ENCODE measurements at places on chromosomes 7 and 10.

GRCh38 chr7:32519763-32520162, 24.5 kb downstream of the AVL9 start:
- DNase-seq: no peak

DNA sequence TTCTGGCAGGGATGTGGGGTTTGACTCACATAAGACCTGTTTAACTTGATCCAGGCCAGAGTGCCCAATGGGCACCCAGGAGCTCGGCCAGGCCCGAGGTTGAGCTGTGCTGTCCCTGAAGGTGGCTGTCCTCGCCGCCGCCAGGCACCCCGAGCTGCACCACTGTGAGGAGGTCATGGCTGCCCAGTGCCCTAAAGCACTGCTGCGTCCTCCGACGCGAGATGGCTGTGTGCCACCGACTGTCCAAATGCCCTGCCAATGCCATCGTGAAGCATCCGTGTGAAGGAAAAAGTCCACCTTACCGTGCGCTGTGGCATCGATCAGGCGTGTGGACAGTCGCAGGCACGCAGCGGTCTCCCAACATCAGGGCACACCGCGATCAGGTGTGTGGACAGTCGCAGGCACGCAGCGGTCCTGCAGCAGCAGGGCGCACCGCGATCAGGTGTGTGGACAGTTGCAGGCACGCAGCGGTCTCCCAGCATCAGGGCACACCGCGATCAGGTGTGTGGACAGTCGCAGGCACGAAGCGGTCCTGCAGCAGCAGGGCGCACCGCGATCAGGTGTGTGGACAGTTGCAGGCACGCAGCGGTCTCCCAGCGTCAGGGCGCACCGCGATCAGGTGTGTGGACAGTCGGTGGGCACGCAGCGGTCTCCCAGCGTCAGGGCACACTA, 120.3 kb downstream of the VIPR2 start:
- no peak for DNase-seq

DNA sequence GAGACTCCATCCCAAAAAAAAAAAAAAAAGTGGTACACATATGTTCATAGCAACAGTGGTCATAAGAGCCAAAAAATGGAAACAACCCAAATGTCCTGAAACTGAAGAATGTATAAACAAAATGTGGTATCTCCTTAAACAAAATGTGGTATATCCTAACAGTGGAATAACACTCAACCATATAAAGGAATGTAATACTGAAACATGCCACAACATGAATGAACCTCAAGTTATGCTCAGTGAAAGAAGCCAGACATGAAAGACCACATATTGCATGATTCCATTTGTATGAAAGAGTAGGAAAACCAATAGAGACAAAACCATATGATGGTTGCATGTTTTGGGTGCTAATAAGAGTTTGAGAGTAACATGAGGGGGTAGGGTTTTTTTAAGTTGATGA, 3.1 kb downstream of the GJC3 start:
- no peak for DNase-seq

- DNase-seq: no peak
Observed at GRCh38 chr7:9013940-9014339, 580.5 kb downstream of the NXPH1 start.

DNA sequence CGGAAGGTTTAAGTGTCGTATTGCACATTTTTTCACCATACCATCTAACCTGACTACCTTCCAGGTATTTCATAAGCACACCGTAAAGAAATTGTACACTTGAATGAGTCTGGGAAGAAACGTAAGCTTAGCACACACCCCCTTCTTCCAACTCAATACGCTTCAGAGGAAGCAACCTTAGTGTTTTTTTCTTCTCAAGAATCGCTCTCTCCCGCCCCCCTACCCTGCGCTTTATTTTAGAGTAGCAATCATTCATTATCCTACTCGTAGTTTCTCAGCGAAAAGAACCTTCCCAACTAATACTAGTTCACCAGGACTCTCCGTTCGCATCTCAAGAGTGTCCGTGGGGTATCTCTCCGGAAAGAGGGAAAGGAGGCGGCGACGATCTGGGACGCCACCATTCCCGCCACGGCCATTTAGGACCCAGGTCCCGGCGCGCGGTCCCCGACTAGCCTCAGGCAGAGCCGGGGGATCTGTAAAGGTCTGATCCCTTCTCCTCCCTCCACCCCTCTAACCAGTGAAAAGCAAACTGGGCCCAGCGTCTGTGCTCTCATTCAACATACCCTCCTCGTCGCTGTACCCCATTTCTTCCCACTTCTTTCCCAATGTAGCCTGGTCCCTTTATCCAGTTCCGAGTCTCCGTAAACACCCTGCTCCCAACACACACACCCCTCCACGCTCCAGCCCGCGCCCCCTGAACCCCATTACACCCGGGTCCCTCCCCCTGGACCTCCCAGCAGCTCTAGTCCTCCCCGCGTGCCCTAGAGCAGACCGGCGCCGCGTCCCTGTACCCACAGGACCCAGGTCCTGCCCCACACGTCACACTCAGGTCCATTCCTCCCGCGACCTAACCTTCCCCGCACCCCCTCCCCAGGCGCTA, 16.0 kb downstream of the MYOZ1 start:
- no peak for DNase-seq

DNA sequence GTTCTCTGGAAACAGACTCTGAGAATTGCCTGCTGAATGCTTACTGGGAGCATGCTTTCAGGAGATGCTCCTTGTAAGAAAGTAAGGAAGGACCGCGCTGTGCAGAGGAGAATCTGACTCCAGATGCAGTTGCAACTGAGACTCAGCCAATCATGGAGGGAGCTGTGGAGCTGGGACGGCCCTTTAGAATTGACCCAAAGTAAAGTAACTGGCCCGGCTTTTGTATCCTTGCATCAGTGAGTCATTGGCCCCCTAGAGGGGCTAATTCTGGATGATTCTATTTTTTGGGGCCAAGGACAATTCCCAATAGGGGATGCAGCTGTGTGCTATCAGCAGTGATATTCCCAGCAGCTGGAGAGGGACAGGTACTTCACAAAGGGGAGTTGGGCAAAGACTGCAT, 170.4 kb downstream of the PTEN start:
- no peak for DNase-seq

Data from foreskin fibroblast (primary cell).